Kidney epithelial cell (primary cell): ENCODE measurements at places on chromosomes 4 and X. TPM values are rescaled to one million over a fixed set of nuclear protein-coding genes. Genes with fewer than 3 reads are reported as not detected.

GRCh38 chr4:1767061-1767769 lies 25.9 kb upstream of the FGFR3 start:
- DNase-seq, result no peak

GRCh38 chrX:12978205-12979025 lies 3.5 kb downstream of the TMSB4X start:
- no peak for DNase-seq

DNA sequence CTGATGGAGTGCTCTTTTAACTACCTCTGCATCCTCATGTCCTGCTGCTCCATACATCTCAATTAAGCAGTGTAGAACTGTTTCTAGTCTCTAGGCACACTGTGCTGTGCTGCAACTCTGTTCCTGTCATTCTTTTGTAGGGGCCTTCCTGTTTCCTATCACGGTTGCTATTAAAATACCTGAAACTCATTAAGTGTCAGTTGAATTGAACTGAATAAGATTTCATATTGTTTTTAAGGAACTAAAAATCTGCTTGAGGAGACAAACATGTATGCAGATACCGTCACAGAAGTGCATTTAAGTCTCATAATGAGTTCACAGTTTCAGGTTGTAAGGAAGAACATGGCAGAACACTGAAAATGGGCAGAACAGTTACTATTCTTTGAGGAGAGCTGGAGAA lies 170.1 kb downstream of the LARP7 start:
- no peak for DNase-seq

DNA sequence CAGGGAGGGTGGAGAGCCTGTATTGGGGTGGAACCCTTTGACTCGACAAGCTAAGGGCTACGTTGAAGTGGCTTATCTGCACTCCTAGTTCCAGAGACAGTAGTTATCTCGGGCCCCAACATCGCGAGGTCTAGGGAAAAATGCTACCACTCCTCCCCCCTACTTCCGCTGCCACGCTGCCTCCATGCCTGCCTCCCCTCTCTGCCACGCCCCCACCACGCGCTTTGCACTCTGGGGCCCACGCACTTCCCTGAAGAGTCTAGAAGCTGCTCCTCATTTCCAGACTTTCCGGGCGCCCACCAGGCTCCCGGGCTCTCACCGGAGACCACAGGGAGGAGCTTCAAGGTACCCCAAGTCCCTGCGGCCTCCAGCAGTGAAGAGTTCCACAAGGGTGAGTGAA lies at the start of gene PASD1:
Gene PASD1, plus strand, starts transcription at position 227 of the 400 bp plus-strand sequence. CDS start 37,879 bp downstream, outside the sequence.
- no peak for DNase-seq

DNA sequence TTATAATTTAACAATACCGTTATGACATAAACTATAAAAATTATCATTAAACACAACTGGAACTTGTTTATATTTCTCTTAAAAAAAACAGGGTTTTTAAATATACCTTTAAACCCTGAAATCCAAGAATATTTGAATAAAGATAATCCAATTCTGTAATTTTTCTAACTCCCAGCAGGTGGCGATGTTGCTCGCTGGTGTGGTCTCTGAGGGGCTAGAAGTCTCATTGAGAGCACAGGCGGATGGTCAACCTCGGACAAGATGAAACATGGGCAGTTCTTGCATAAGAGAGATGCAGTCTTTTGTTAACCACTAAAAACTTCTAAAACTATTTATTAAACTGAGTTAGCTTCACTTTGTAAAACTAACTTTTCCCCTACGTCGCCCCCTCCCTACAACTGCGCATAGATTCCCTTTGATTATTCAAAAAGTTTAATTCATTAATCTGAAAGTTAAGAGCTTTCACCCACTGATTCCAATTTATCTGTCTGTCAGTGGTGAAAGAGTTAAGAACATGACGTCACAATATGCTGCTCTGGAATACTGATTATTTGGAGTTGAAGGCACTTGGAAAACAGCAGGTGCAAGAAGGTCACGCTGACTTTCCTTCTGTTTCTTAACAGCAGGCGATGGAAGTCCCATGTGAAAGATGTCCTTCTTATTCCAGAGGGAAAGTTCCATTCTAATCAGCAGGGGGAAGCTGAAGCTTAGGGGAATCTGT lies 29.5 kb downstream of the DMP1 start:
- DNase-seq, result peak; percentile 19

GRCh38 chr4:38911257-38911656 lies 43.7 kb downstream of the FAM114A1 start:
- DNase-seq, result no peak

DNA sequence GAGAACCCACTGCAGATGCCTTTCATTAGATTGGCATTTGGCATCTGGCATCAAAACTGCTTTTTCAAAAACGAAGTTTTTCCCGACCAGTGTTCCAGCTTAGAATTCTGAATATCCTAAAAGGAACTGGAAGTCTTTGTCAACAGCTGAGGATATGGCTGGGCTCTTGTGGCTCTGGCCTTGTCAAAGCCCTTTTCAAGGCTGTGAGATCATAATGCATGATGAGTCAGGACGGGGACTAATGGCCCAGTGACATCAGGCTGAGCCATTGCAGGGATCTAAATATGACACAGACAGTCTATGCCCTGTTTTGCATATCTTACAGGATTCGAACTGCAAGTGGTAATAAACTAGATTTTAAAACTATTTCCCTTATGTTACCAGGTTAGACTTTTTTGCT lies 306.4 kb downstream of the PTTG2 start:
- DNase-seq, result peak; percentile 49

The STK32B gene
- 2.6 and 3.6 TPM in 2 replicates for total RNA-seq

The UTP14A gene
- 17.6 and 21.6 TPM in 2 replicates for total RNA-seq

The ARSH gene
- total RNA-seq, result not detected in 2 replicates
